Fibroblast of skin of left quadriceps (primary cell): ENCODE measurements at places on chromosomes 1 and 21.

DNA sequence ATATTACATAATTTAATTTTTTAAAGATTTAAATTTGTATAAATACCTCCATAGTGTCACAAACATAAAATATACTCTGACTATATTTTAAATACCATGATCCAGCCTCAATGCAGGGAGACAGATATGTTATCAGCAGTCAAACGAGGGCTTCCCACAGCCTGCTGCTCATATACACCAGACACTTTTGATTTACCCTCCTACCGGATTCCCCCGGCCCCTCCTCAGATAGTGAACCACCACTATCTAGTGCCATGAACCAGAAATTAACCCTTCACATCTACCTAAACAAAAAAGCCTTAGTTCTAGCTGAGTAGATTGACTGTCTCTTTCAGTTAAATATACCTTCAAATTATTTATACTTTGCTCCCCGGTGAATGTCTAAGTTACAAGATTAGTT, 52.4 kb upstream of the C1orf53 start:
- no peak for DNase-seq

DNA sequence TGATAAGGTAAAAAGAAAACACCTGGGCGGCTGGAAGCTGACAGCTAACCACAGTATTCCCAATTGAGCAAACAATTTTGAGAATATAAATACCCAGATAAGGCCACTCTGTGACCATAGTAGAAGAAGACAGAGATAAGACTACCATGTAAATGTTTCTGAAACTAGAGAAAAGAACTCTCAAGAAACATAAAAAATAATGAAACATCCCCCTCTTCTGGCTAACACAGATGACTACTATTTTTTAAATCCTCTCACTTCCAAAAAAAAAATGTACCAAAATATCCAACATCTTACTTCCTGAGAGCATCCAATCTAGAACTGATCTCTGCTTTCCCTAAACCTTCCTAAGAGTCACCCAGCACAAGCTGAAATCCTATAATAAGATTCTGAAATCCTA, 125.9 kb downstream of the HFM1 start:
- DNase-seq: peak; percentile 10

DNA sequence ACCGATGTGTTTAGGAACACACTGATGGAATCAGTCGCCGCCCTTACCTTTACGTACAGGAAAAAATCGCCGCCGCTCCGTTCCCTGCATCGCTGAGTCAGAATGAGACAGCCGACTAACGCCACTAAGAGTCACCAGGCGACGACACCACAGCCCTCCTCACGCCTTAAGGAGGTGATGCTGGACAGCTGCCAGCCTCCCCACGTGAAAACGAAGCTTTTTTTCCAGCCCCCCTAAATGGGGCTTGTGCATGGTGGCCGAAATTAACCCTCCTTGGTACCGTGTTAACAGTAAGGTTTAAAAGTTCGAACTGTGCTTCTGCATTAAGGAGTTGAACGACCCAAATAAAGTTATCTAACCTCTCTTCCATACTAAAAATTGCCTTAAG, 511 bp downstream of the DNTTIP2 start:
- DNase-seq: no peak

DNA sequence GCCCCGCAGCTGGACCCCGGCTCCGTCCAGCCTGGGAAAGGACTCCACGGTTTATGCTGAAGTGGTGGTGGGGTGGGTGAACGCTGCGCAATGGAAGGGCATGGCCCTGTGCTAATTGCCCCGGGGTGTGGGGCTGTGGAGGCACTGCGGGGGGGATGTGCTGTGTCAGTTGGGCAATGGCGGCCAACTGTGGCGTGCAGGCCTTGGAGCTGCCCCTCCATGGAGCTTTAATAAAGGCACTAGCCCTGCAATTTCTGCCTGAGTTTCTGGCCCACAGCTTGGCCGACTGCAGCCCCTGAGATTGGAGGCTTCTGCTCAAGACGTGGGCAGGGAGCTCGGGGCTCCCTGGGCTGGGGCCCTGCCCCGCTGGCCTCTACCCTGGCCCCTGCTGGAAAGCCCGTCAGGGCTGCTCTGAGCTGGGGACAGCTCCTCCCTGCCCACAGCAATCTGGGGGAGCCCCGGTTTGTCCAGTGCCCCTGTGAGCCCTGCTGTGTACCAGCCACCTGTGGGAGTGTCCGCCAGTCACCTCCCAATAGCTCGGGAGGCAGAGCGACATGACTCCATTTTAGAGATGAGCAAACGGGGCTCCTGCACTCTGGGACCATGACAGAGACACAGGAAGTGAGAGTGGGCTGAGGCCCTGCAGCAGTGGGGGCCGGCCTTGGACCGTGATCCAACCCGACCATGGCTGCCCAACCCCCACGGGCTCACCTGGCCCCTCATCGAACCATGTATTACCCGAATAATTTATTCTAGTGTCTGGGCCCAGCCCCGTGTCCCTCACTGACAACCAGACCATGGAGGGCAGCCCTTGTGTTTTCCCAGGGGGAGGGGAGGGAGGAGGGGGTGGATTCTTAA, 8.7 kb upstream of the TNFRSF14 start:
- no peak for DNase-seq

DNA sequence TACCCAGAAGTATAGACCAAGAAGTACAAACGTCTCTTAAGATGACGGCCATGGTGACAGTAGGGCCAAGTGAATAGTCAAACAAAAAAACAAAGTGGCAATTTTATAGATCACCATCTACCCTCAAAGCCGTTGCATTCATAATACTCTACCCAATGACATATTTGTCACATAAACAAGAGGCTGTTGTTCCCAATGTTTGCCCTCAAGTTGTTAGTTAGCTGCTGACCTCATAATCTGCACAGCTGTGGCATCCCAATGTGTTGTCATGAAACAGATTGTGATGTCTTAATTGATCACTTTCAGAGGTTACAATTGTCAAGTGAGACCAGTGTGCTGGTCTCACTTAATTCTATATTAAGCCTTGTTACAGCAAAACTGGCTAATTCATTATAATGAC, 333.8 kb downstream of the ST6GALNAC3 start:
- no peak for DNase-seq

DNA sequence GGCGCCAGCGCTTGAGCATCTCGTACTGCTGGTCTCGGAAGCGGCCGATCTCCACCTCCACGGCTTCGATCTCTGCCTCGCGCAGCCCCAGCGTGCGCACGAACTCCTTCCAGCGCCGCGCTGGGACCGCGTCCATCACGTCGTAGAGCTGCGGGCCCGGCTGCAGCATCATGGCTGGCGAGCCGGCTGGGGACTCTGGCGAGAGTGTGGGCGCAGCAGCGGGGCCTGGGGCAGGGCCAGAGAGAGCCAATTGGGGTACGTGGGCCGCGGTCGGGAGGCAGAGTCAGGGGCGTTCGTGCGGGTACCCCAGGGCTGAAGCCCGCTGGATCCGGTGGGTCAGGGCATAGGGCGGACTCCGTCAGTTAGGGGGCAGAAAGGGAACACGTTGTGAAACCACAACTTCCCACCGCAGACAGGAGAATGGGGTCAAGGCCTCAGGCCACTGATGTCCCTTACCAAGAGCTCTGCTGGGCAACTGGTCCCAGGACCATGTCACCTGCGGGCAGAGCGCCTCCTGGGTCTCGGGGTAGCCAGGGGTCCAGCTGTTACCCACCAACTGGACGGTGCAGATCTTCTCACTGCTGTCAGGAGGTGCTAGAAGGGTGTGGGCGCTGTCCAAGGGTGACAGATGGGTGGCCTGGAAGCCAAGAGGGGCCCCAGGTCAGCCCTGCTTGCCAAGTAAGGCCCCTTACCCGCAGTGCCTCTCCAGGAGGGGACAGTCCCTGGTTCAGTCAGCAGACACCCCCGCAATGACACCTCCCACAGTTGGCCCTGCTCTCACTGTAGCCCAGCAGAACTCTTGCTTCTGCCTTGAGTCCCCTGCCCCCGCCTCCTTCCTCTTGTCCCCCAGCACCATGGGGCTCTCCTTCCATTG, 4.2 kb downstream of the TNFRSF25 start:
- DNase-seq: no peak

DNA sequence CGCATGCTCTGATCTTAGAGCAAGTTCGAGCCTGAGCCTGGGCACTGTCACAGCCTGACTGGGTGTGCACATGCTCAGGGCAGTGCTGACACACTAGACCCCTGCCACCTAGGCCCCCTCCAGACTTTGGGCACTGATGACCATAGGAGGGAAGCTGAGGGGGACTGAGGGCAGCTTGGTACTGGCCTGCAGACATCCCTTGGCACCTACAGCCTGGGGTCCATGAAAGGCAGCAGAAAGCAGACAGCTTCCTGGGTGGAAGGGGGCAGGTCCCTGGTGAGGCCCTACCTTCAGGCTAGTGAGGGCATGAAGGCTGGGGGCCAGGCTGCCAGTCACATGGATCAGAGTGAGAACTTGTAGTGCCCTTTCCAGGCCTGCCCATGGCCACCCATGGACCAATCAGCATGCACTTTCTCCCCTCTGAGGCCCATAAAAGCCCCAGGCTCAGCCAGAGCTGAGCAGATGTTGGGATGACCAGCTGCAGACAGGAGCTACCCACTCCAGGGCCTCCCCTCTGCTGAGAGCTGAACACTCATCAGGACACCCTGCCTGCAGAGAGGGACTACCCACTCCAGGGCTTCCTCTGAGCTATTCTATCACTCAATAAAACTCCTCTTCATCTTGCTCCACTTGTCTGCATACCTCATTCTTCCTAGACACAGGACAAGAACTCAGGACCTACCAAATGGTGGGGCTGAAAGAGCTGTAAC, 680.8 kb downstream of the MATN1 start:
- no peak for DNase-seq

DNA sequence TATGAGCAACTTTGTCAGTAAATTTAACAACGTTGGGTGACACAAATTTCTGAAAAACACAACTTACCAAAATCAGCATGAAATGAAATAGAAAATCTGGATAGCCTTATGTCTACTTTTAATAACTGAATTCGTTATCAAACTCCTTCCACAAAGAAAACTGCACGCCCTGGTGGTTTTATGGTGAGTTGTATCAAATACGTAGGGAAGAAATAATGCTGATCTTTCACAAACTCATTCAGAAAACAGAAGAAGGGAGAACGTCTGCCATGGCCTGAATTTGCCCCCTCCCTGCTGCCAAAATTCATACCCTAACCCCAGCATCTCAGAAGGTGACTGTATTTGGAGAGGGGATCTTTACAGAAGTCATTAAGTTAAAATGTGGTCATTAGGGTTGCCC, 50.0 kb upstream of the COL18A1 start:
- no peak for DNase-seq

GRCh38 chr1:178713259-178713658, 11.8 kb upstream of the RALGPS2 start:
- no peak for DNase-seq

- no peak for DNase-seq
Measured at GRCh38 chr1:18893120-18893519, 9.2 kb downstream of the ALDH4A1 start.

GRCh38 chr1:215594640-215595039, 27.5 kb downstream of the KCTD3 start:
- DNase-seq: no peak

DNA sequence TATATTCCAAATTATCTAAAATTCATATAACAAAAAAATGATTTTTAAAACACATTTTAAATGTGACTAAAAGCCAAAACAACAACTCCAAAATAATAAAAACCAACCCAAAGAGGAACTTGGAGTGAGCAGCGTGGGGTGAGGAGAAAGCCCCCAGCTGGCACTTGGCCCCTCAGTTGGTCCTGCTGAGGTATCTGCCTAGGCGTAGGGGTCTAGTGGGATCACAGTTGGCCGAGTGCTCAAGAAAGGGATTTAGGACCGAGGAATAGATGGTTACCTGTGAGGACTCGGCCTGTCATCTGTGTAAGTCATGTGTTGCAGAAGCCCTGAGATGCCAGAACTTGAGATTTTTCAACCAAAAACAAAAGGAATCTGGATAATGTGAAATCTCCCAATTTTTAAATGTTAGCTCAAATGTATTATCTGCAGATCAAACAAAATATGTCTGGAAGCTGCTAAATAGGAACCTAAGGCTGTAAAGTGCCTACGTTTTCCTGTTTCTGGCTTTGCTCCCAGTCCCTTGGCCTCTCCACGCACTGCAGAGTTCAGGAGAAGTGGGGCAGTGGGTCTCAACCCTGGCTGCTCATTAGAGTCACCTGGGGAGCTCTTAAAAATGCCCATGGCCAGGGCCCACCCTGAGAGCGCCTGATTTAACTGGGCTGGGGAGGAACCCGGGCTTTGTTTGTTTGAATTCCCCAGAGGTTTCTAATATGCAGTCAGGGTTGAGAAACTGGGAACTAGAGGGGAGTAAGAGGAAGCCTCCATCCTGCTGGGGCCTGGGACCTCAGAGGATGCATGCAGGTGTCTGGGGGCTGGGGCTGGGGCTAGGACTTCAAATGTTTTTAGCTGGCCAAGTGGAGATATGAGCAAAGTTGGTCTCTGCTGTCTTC, 38.5 kb upstream of the LDLRAP1 start:
- DNase-seq: peak; percentile 30

- no peak for DNase-seq
Measured at GRCh38 chr1:110188035-110188618, 22.0 kb upstream of the KCNC4 start.

DNA sequence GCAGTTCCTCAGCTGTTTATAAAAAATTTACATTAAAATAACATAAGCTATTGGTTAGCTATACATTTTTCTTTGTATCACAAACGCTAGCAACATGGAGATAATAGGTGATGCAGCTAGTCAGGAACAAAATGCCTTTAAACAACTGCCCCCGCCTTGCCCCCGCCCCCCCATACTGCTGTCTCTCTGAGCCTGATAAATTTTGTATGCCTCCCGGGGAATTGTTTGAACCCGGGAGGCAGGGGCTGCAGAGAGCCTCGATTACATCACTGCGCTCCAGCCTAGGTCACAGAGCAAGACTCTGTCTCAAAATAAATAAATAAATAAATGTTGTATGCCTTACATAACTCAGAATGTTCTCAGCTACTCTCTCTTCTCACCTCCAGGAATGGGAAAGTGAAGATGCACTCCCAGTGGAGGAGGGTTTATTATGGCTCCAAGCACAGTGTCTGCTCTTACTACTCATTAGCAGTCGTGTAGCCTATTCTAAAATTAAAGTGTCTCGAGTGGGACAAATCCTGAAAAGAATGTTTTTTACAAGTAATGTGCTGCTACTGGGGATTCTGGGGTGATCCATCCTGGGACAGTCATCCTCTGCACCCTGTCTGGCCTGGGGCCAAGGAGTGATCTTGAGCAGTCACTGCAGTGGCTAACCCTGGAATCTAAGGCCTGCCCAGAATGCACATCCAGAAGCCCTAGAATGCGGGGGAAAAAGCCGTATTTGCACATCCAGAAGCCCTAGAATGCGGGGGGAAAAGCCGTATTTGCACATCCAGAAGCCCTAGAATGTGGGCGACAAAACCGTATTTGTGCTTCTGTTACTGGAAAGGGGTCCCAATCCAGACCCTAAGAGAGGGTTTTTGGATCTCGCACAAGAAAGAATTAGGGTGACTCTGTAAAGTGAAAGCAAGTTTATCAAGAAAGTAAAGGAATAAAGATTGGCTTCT, 39.4 kb upstream of the ZNF496 start:
- DNase-seq: no peak
